ENCODE measurements at places on chromosomes 6 and 20. TPM values are rescaled to one million over a fixed set of nuclear protein-coding genes. Genes with fewer than 3 reads are reported as not detected.

The DDO gene
- not detected for total RNA-seq

The TFAP2D gene
- not detected for total RNA-seq

The TRIM31 gene
- total RNA-seq: not detected

DNA sequence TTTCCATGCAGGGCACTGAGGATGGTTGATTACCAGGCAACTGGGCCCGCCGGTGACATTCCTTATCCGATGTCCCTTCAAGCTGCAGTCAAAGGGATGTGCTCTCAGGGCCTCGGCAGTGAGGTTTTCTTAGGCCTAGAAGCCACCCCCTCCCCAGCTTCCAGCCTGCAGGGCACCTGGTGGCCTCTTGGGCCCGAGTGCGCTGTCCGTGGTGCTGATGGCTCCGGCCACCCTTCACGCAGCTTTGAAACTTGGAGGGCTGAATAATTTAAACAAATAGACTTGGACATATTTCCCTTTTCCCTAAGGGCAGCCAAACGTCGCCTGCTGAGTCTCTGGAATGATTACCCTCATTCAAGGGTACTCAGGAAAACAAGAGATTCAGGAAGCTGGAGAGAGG, 8.9 kb upstream of the MLN start:
- no peaks in the 10 kb centered on the region for H3K36me3 ChIP-seq
- H3K27ac ChIP-seq: no peak overlapping the region
- peaks cover 63% of the 10 kb centered on the region for H3K27me3 ChIP-seq
- H3K4me1 ChIP-seq: peaks cover 12% of the 10 kb centered on the region
- DNase-seq: peak; percentile 34
- no peak overlapping the region for H3K4me3 ChIP-seq

- H3K36me3 ChIP-seq: no peaks in the 10 kb centered on the region
- H3K4me1 ChIP-seq: peaks cover 2% of the 10 kb centered on the region
- H3K4me3 ChIP-seq: no peak overlapping the region
- no peak overlapping the region for H3K27ac ChIP-seq
Observed at GRCh38 chr20:34834459-34834893, 9.0 kb upstream of the NCOA6 start.

DNA sequence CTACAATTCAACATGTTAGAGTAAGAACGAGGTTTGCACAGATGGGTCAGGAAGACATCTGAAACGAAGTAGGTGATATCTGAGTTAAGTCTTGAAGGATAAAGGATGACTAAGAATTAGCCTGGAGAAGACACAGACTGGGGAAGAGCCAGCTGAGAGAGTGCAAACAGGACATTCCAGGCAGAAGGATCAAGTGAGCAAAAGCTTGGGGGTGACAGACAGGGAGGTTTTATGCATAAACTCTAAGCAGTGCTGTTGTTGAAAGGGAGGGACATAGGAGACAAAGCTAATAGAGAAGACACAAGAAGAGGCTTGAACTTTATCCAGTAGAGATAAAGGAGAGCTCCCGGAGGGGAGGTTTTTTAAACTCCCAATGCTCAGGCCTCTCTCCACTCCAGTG, 15.0 kb upstream of the ETV7 start:
- no peaks in the 10 kb centered on the region for H3K36me3 ChIP-seq
- no peak overlapping the region for H3K27ac ChIP-seq
- no peaks in the 10 kb centered on the region for H3K4me1 ChIP-seq
- no peak for DNase-seq
- no peak overlapping the region for H3K4me3 ChIP-seq
- H3K27me3 ChIP-seq: peaks cover 13% of the 10 kb centered on the region
